NCI-H446 treated with DMSO at 0.1 percent for 48 hours (cell line): ENCODE measurements at places on chromosomes 11 and 22.
A peak's percentile ranks its signal among the peaks of the same experiment; 100 is the strongest.

- no peak for DNase-seq
These were observed 20.1 kb downstream of the PTPN5 start for GRCh38 chr11:18771266-18772035.

DNA sequence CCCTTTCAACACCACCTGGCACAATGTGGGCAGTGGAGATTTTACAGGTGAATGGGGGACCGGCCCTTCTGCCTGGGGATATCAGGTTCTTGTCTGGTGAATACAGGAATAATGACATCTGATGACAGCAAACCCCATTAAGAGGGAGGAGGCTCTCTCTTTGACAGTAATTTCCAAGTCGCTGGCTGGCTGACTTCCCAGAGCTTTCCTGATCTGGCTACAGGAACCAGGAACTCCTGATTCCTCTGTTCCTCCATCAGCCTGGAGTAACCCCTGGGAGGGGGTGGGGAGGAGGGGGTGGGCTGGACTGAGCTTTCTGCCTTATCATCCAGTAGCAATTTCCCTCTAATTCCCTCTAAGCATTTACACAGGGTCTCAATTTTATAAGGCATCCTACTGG, 3.7 kb upstream of the MIEF1 start:
- no peak for DNase-seq

- DNase-seq: no peak
These were observed 54.4 kb upstream of the DRD2 start for GRCh38 chr11:113529606-113530005.

DNA sequence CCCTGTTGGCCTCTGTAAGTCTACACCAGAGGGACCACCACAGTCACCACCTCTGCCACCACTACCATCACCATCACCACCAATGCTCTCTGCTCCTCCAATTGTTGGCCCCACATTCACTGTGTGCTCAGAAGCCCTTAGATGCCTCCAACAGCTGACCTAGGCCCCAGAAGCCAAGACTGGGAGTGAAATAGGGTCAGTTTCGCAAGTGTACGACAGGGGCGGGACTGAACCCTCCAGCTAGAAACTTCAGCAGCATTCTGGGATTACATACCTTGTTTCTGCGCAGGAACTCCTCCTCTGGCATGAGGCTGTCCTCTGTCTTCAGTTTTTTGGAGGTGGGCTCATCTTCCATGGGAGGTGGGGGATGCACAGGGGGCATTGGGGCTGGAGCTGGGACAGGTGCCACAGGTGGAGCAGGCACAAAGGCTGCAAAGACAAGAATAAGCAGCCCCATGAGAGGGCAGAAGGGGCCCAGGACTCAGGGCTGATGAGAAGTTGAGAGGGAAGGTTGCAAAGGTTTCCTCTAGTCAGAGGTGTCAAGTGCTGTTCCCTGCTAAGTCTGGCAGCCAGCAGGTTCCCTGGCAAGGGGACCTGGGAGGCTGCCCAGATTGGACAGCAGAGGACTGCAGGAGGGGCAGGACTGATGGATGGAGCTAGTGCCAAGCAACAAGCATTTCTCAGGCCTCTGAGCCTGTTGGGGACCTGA, 10.2 kb upstream of the TBC1D10A start:
- DNase-seq: peak; percentile 69

DNA sequence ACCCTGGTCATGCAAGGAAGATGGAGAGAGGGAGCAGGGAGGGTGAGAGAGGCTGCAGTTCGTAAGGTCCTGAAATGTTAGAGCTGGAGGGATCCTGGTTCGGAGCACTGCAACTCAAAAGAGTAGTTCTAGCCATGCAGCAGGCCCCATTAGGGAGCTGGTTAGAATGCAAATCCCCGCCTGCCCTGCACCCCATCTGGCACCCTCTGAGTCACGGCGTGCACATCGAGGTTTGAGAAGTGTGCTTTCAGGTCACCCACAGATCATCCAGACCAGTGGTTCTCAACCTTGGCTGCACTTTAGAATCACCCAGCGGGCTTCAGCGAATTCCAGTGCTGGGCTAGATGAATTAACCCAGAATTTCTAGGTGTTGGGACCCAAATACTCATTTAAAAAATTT, 48.2 kb downstream of the ST3GAL4 start:
- DNase-seq: no peak
